ENCODE measurements at places on chromosomes 5 and 9.

GRCh38 chr5:8060235-8060952 lies 191.4 kb downstream of the MTRR start:
- DNase-seq, result no peak

DNA sequence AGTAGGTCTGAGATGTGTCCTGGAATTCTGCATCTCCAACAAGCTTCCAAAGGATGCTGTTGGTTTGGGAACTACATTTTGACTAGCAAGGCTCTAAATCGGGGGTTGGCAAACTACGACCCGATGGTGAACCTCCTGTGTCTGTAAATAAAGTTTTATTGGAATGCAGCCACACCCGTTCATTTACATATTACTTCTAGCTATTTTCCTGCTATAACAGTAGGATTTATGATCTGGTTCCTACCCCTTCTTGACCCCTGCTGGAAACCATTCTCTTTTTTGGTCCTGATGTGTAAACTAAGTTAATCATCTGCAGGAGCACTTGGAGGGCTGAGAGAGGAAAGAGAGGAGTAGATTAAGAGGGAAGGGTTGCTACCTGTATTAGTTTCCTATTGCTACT lies 454.5 kb downstream of the RASEF start:
- no peak for DNase-seq

GRCh38 chr9:127812936-127813675 lies 10.4 kb downstream of the FPGS start:
- DNase-seq, result no peak

DNA sequence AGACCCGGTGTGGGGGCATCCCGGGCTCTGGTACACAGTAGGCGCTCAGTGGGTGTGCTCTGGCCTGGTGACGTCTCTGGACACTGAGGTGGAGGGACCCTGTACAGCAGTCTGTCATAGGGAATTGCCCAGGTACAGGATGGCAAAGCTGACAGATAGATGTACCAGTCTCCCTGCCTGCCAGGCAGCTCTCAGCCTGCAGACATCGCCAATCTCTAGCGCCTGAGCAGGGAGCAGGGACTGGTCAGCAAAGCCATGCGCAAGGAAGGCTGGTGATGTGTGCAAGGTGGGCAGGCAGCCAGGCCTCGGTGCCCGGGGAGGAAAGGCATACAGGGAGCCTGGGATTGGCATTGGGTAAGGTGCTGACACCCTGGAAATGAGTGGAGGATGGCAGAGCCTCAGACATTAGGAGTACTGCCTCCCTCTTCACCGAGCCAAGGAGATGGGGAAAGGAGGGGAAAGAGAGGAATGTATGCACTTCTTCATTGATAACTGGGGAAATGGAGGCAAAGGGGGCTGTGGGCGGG lies 33.9 kb upstream of the BRD3 start:
- no peak for DNase-seq

DNA sequence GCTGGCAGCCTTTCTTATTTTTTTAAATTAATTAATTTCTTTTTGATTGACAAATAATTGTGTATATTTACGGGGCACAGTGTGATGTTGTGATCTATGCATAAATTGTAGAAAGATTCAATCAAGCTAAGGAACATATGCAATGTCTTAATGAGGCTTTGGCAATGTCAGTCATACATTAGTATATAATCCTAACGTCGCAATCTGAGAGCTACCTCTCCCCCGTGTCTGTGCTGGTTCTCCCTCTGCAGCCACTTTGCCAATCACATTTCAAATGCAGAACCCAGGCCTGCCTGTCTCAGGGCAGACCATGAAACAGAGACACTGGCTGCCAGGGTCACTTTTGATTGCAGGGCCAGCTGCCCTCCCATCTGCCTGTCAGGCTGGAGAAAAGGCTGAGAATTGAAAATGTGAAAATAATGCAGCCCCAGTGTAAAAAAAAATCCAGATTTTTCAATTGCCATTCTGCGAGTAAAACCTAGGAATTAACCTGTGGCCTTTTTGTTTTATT lies 56.3 kb downstream of the SLC24A2 start:
- DNase-seq, result no peak

- no peak for DNase-seq
Measured at GRCh38 chr9:20610591-20610990, 11.7 kb downstream of the MLLT3 start.

DNA sequence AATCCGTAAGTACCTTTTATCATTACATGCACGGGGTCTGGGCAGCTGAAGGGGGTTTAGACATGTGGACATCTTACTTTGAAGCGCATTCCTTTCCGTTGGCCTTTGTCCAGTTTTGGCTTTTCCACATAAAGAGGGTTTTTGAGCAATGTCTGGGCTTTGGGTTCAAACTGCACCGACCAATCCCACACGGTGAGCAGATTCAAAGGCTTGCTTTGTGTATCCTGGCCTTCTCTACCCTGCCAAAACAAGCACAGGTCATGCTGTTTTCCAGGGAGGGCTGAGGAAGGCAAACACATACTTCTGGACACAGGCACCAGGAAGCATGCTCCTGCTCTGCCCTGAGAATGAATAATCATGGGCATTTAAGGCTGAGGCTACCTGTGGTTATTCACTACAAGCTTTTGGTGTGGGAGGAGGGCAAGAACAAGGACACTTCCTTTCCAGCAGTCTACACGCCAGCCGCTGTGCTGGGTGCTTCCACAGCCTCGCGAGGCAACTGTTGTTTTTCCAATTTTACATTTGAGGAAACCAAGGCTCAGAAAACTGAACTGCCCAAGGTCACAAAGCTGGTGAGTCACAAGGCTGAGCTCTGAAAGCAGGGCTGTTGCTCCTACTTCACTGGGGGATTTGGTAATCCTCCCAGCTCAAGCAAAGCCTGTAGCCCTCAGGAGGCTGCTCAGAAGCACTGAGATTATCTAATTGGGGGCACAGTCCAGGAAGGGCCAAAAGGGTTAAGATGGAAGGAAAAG lies 59.8 kb upstream of the GOLPH3 start:
- DNase-seq, result no peak

DNA sequence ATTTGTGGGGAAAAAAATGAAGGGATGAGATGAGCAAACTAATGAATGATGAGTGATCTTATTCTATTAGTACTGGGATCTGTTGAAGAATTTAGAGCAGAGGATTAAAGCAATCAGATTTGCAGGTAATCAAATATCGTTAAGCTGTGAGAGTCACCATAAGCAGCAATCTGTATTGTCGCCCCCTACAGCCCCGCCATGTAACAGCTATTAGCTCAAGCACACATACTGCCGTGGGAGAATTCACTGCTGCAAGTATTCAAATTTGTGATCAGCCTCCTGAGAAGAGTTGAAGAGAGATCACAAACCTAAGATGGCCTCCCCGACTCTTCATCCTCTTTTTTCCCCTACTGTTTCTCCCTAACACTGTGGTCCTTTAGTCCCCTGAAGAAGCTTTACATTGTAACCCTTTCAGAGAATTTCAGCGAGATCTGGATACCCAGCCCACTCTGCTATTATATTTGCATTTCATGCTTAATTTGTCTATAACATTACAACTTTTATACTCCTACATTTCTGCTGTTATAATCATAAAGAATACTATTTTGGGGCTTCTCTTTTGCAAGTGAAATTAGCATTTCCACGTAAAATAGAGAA lies 28.5 kb upstream of the PHF24 start:
- peak; percentile 54 for DNase-seq

- peak; percentile 27 for DNase-seq
Measured at GRCh38 chr9:126514037-126514821, 99.5 kb upstream of the LMX1B start.

- no peak for DNase-seq
Measured at GRCh38 chr5:39231705-39232525, 12.6 kb upstream of the FYB1 start.

DNA sequence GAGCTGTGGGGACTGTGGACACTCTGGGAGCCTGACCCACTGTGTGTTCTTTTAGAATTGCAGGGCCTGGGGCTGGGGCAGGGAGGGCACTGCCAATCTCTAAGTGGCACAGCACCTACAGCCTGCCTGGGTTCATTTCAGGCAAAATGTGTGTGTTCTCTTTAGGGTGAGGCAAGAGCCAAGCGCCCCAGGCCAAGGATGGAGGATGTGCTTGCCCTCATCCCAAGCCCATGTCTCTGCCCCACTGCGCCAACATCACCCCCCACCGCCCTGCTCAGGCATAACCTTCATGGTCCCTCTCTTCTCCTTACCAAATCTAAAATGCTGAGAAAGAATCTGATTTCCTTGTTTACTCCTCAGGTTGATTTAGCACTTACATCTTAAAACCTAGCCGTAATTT lies 304.4 kb downstream of the RAB3C start:
- DNase-seq, result no peak

GRCh38 chr9:82021198-82021597 lies 32.6 kb downstream of the SPATA31D1 start:
- DNase-seq, result no peak

GRCh38 chr5:149504677-149505076 lies 46.6 kb downstream of the CSNK1A1 start:
- DNase-seq, result no peak

- DNase-seq, result peak; percentile 74
Measured at GRCh38 chr5:176743136-176743861, 67.1 kb upstream of the UNC5A start.

GRCh38 chr5:126471875-126472537 lies 48.8 kb downstream of the GRAMD2B start:
- DNase-seq, result no peak

DNA sequence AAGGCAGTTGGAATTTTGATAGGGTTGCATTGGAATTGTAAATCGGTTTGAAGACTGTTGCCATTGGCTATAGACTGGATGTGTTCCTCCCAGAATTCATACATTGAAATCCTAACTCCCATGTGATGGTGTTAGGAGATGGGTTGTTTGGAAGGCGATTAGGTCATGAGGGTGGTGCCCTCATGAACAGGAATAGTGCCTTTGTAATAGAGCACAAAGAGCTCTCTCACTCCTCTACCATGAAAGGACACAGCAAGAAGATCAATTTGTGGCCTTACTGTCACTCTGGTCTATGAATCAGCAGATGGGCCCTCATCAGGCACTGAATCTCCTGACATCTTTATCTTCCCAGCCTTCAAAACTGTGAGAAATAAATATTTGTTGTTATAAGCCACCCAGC lies 133.2 kb downstream of the PARP8 start:
- no peak for DNase-seq

DNA sequence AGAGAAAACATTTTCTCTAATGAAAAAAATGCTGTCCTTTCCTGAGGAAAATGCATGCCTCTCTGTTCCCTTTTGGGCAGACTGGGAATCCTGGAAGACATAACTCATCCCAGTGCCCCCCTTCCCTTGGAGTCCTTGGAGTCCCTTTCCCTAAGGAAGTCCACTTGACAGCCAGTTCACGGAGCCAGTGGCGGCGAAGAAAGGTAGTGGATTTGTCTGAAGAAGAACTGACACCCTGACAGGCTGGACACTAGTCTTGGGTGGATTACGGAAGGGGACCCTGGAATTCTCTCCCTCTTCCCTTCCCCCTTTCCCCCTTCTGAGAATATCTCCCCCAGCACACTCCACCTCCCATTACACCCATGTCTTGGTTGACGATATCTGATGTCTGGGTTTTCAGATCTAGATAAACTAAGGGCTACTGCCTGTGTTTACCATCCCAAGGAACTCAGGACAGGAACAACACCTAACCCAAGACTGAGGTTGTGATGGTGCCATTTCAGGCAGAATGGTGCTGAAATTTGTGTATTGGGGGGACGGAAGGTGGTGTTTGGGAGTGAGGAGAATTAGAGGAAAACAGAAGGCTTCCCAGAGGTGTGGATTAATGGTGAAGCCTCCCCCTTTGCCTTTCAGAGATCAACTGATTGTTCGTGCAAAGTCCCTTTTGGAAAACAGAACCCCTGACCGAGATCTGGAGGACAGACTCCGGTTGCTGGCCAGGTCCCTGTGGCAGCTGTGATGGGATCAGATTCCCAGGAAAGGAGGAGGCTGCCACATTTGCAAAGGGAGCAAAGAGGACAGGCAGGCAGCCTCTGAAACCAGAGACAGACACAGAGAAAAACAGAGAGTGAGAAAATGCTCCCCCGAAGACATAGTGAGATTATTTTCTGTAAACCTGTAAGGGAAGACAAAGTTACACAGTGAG lies 704 bp downstream of the SPARC start:
- no peak for DNase-seq

DNA sequence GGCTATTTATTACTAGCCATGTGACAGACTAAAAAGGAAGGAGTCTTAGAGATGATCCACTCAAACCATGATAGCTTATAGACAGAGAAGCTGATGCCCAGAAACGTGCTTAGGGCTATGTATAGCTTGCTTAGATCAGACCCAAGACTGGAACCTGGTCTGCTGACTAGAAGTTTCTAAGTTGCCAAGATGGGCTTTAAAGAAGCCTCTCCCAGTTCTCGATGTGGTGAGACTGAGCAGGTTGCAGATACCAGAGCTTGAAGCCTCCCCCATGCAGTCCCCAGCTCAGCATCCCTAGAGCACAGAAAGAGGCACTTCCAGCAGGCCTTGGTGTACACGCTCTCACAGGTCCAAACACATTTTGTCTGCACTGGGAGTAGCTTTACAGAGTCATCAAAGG lies 51.1 kb upstream of the ATP10B start:
- DNase-seq, result no peak

DNA sequence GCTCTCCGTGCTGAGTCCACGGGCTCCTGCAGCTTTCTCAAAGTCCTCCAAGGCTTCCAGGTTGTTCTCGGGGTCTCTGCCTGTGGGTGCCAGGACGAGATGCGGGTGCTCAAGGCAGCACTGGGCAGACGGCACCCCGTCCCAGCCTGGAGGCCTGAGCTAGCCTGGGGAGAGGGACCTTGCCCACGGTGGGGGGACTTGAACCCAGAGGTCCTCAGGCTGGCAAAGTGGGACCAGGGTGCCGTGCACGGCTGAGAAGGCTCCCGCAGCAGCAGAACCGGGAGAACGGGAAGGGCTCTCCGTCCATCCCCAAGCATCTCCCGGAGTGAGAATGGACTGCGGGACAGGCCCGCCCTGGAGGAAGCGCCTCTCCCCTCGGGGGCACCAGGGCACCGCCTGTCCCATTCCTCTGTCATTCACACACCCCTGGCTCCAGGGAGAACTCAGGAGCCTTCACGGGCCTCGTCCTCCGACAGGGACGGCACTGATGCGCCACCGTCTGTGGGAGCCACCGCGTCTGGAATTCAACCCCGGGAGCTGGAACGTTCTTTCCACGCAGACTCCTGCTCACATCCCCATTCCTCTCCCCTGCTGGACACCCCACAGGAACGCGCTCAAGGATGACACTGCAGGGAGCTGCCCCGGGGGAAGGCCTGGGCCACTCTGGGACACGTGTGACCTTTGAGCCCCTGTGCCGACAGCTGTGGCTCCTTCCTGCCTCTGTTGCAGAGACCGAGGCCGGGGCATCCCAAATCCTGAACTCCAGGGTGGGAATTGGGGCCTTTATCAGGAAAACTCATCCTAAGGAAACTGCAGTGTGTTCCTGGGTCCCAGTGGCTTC lies 16.3 kb upstream of the OBP2B start:
- DNase-seq, result no peak

- peak; percentile 48 for DNase-seq
Measured at GRCh38 chr5:125612181-125612721, 811.0 kb upstream of the GRAMD2B start.

All from COR-L47 (cell line).